ENCODE measurements at places on chromosomes 4 and X.

DNA sequence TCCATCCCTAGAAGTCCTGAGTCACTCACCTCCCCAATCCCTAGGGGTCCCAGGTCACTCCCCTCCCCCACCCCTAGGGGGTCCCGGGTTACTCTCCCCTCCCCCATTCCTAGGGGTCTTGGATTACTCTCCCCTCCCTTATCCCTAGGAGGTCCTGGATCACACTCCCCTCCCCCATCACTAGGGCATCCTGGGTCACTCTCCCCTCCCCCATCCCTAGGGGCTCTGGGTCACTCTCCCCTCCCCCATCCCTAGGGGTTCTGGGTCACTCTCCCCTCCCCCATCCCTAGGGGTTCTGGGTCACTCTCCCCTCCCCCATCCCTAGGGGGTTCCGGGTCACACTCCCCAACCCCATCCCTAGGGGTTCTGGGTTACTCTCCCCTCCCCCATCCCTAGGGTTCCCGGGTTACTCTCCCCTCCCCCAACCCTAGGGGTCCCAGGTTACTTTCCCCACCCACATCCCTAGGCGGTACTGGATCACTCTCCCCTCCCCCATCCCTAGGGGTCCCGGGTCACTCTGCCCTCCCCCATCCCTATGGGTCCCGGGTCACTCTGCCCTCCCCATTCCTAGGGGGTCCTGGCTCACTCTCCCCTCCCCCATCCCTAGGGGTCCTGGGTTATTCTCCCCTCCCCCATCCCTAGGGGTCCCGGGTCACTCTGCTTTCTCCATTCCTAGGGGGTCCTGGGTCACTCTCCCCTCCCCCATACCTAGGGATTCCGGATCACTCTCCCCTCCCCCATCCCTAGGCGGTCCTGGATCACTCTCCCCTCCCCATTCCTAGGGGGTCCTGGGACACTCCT, 2.1 kb downstream of the ASMTL start:
- DNase-seq, result no peak

GRCh38 chr4:78569306-78569821, 17.8 kb downstream of the ANXA3 start:
- peak; percentile 88 for DNase-seq

DNA sequence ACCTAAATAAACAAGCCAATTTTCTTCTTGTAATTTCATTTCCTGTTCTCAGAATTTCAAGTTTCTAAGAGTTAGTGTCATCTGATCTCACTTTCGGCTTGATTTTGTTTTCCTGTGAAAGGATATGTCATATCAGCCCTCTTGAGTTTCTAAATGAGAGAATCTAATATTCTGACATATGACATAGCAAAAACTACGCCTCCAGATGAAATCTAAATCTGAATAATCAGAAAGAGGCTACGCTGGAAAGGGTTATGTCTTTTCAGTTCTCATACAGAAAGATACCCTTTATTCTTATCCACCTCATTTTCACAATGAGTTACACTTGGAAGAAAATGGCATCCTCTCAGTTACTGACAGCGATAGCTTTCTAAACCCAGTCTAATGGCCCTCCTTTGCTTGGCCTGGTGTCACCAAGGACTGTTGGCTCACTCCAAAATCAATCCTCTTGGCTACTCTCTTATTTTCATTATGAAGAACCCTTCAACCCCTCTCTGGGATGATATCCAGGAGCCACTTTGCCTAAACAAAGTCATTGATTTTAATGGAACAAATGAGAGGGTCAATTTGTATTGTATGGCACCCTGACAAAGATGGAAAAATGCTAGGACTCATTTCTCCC, 65.6 kb downstream of the ASB9 start:
- DNase-seq, result no peak

DNA sequence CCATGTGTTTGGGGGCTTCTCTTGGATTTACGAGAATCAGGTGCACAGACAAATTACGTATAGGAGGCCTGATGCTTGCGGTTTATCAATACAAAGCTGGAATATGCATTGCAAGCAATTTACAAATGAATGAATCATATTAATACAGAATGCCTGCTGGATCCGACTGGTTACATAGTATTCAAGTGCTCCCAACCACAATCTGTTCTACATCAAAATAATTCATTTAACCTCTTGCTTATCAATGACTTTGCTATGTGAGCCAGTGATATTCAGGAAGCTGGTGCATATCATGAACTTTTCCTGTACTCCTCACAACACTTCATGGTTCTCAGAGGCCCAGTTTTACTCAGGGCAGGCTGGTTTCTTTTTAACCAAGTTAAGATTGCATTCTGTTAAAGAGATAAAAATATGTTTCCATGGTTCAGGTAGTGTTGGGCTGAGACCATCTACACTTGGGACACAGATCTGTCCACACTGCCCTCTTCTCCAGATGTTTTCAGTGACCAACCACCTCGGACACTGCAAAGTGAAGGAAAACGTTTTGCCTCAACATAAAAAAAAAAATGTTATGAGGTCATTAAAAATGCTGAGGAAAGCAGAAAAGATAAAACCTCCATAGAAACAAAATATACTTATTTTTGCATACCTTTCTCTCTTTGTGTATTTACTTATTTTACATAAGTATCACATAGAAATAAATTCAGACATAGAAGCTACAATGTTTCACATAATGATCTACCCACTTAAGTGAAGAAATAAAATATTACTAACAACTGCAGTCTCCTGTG, 200.1 kb upstream of the VCX3A start:
- DNase-seq, result no peak

GRCh38 chrX:41522081-41522480, 74.9 kb downstream of the NYX start:
- peak; percentile 5 for DNase-seq

DNA sequence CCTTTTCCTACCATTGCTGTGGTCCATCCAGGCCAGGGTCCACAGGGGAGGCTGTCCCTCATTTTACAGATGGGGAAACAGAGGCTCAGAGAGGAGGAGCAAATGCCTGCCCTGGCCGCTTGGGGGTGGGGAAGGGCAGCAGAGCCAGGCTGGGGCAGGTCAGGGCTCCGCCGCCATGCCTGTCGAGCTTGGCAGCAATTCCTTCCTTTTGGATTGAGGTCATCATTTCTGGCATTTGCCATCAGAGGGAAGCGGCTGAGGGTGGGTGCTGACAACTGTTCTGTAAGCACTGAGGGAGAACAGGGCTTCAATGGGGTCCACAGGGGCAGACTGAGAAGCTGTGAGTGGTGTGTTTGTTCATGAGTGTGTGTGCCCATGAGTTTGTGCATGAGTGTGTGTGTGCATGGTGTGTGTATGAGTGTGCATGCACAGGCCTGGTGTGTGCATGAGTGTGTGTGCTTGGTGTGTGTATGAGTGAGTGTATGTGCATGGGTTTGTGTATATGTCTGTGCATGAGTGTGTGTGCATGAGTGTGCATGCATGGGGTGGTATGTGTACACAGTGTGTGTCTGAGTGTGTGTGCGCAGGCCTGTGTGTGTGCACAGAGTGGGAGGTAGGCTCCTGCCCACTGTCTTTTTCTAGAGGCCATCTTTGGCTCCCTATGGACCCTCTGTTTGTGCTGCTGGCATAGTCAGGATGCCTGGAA, 115.2 kb downstream of the SORCS2 start:
- no peak for DNase-seq

GRCh38 chr4:89482926-89483595, 175.5 kb upstream of the GPRIN3 start:
- peak; percentile 41 for DNase-seq

GRCh38 chr4:26441102-26441501, 49.2 kb downstream of the CCKAR start:
- DNase-seq, result peak; percentile 43

DNA sequence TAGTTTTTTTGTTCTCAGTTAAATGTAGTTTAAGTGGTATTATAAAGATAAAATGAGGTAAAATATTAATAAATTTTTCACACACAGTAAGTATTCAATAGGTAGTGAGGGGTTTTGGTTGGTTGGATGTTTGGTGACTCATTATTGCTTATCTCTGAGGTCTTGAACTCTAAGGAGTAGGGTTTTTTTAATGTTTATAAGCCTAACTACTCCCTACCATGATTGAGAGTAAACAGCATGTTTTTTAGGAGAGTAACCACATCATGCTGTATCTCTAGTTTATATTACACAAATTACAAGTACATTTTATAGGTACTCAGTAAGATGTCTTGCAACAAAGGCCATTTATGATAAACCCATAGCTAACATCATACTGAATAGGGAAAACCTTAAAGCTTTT, 181.6 kb downstream of the MAPK10 start:
- no peak for DNase-seq

GRCh38 chr4:128596115-128596514, 213.4 kb upstream of the JADE1 start:
- no peak for DNase-seq

- DNase-seq, result no peak
Measured at GRCh38 chrX:49111791-49112190, 11.7 kb downstream of the GPKOW start.
